ENCODE measurements at places on chromosomes 6 and 20.

- peak; percentile 2 for DNase-seq
Measured at GRCh38 chr6:15299430-15300131, 53.7 kb downstream of the JARID2 start.

DNA sequence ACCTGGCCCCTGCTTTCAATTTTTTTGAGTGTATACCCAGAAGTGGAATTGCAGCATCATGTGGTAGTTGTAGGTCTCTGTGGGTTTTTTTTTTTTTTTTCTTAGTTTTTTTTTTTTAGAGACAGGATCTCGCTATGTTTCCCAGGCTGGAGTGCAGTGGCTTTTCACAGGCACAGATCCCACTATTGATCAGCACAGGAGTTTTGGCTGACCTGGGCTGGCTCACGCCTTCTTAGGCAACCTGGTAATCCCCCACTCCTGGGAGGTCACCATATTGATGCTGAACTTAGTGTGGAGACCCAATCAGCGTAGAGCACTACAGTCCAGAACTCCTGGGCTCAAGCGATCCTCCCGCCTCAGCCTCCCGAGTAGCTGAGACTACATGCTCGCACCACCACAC is 25.9 kb downstream of the MTO1 start:
- no peak for DNase-seq

DNA sequence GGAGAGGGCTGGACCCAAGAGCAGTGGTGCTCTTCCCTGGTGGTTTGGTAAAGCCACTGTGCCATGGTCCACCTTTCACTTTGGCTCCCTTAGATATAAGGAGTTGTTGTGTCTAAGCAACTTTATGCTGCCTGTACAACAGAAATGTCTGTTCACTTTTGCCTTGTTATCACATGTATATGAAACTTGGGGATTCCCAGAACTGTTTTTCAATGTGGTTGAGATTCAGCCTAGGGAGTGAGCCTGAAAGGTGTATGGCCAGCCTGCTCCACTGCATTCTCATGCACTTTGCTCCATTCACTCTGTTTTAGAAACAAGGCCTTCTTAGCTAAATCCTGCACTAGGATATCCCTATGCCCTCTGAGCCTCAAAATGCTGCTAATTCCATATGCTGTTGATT is 234.5 kb upstream of the THEMIS start:
- DNase-seq: no peak

DNA sequence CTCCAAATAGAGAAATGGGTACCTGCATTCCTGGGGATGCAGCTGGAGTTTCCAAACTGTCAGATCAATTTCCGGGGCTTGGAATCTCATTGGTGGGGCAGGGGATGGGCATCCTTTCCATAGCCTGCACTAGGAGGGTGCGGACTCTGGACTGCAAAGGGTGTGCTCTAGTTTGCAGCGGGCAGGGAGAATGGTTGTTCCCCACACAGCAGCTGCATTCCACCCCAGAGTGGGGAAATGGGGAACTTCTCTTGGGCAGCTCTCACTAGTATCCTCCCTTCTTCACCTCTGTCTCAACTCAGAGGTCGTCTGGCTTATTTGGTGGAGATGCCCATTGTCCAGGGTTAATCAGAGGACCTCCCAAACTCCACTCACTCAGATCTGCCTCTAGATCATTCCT is 34.5 kb upstream of the CDKN1A start:
- DNase-seq: no peak

DNA sequence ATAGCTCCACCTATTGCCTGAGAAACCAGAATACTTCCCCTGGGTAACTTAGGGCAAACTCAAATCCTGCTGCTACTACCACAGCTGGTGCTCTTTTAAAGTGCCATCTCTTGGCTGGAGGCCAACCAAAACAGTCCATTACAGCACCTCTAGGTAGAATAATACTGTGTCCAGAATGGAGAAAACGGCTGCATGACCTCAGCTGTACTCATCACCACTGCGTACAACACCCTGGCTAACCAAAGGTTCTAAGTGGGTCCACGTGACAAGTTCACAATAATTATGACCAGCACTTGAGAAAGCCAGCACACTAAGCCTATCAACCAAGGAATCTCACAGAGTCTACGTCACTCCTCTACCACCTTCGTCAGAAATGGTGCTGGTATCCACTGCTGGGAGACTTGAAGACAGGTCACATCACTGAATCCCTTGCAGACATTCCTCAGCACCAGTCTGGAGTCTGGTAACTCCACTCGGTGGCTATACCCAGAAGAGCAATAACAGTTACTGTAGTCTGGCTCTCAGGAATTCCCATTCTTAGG is 40.9 kb upstream of the PKIB start:
- no peak for DNase-seq

GRCh38 chr6:53931086-53931485 is 136.3 kb downstream of the LRRC1 start:
- no peak for DNase-seq

DNA sequence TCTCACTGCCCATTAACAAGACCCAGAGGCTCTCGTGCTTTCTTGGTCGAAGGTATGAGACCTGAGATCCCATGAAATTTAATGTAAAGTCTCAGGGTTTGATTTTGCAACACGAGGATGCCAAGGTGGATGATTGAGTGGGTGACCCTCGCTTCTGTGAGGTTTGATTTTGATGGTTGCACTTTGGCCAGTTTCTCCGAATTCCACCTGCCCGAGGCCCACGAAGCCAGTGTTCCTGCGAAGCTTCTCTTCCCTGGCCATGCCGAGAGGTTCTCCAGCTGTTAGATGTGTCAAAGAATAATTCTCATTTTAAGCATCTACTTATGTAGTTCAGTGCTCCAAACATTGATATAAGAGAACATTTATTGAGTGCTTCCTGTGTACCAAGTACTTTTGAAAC is at the start of gene KIF25:
TSS of gene KIF25 (plus strand) at position 30 of the 400 bp plus-strand sequence. CDS start 31,915 bp downstream, outside the sequence.
- DNase-seq: no peak

- DNase-seq: no peak
Measured at GRCh38 chr6:1313767-1314503, 2.0 kb downstream of the FOXQ1 start.

DNA sequence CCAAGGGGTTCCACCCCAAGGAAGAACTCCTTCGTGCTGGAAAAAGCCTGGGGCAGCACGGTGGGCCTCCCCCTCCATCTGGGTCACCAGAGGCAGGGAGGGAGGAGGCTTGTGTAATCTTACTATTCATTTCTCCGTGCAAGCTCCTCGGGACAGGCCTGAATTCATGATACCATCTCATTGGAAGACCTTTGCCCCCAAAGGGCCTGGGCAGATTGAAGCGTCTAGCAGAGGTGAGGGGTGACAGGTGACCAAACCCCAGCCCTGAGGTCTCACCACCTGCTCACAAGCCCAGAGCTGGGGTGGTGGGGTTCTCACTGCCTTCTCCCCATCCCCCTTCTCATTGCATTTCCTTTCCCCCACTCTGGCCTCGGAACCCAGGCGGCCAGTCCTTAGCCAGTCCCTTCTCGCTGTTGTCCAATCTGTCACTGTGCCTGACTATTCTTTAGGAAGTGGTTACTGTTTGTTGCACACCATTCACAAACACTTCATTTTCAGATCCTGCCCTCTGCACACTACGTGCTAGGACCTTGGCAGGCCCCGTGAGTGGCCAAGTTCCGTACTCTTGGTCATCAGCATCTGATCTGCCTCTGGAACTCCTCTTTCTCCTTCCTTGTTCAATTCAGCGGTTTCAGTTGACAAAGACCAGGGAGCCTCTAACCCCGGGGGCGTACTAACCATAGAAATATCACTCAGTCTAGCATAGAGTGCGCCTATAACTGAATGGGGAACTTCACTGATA is 137.1 kb downstream of the LY86 start:
- DNase-seq: no peak

- DNase-seq: no peak
Measured at GRCh38 chr6:47809873-47810272, 28.0 kb downstream of the OPN5 start.
